ENCODE measurements at places on chromosomes 16 and 17. TPM values are rescaled to one million over a fixed set of nuclear protein-coding genes. Genes with fewer than 3 reads are reported as not detected.

Gene ARL2BP
- 24.9 TPM for total RNA-seq

Gene RRAD
- 2.5 TPM for total RNA-seq

Gene OR4D1
- 0.29 TPM for total RNA-seq

Gene SOST
- total RNA-seq, result not detected

Gene ATP2C2
- total RNA-seq, result not detected

Gene PRSS8
- total RNA-seq, result not detected

DNA sequence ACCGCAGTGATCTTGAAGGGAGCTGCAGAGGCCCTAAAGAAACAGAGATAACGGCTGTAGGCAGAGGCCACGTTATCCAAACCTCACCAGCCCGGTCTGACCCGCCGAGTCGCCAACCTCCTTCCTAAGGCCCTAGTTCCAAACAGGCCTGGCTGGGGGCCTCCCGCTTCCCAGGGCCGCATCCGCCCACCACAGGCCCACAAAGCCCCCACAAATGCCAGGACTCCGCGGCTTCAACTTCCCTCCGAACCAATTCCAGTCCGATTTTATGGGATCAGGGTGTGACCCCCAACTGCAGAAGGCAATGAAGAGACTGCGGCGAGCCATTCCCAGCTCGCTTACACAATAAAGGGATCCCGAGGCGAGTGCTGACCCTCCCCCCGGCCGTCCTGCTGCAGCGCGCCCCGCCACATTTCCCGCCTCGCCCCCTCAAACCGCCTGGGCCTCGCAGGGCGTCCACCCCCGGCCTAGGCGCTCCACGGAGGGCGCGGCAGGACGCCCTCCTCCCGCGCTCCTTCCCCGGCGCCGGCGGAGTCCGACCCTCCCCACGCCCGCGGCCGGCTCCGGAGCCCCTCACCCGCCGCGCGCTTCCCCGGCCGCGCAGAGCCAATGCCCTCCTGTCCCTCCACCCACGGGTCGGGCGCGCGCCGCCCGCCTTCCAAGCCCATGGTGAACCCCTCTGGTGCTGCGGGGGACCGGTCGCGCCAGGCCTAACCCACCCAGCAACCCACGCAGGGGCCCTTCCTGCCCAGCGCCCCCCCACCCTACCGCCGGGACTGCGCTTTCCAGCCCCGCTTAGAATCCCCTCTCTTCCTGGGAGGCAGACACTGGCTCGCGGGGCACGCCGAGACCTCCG lies 926 bp downstream of the MYH10 start:
- H3K4me1 ChIP-seq, result peaks cover 4% of the 10 kb centered on the region
- peak overlapping the region; percentile 86 for H3K4me3 ChIP-seq
- DNase-seq, result no peak
- H3K27me3 ChIP-seq, result peaks cover 59% of the 10 kb centered on the region

- peaks cover 46% of the 10 kb centered on the region for H3K27me3 ChIP-seq
- DNase-seq, result peak; percentile 54
- no peaks in the 10 kb centered on the region for H3K36me3 ChIP-seq
- H3K4me3 ChIP-seq, result peak overlapping the region; percentile 60
Observed at GRCh38 chr17:17724307-17725010, 43.2 kb downstream of the RAI1 start.

DNA sequence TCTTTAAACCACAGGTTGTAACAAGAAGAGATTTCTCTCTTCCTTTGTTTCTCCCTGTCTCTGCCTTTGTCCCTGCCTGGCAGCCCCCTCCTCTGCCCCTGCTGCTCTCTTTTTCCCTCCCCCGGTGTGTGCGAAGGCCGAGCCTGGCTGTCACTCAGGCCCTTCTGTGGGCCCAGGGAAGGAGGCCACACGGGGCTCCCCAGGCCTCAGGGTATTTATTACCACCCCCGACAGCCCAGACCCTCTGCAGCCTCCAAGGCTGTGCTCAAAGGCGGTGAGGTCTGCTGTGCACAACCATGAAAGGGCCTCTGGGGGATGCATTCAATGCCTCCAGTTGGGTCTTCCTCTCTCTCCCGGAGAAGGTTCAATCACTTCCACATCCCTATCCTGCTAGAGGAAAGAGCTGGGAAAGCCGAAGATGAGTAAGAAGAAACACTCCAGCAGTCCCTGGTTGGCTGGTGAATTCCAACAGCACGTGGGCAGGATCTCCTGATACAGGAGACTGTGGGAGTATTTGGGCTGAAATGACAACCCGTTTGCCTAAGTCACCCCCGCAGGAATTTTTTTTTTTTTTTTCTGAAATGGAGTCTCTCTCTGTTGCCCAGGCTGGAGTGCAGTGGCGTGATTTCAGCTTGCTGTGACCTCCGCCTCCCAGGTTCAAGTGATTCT lies 34.2 kb downstream of the ZNF423 start:
- H3K36me3 ChIP-seq, result no peaks in the 10 kb centered on the region
- no peaks in the 10 kb centered on the region for H3K27me3 ChIP-seq
- DNase-seq, result no peak
- no peak overlapping the region for H3K4me3 ChIP-seq
- no peak overlapping the region for H3K27ac ChIP-seq

GRCh38 chr17:44848257-44848795 lies 643 bp downstream of the HIGD1B start:
- H3K36me3 ChIP-seq, result peaks cover 7% of the 10 kb centered on the region
- no peaks in the 10 kb centered on the region for H3K27me3 ChIP-seq
- no peaks in the 10 kb centered on the region for H3K4me1 ChIP-seq
- H3K27ac ChIP-seq, result no peak overlapping the region

- peaks cover 22% of the 10 kb centered on the region for H3K27me3 ChIP-seq
Observed at GRCh38 chr16:31284926-31285325, 25.2 kb downstream of the ITGAM start.

DNA sequence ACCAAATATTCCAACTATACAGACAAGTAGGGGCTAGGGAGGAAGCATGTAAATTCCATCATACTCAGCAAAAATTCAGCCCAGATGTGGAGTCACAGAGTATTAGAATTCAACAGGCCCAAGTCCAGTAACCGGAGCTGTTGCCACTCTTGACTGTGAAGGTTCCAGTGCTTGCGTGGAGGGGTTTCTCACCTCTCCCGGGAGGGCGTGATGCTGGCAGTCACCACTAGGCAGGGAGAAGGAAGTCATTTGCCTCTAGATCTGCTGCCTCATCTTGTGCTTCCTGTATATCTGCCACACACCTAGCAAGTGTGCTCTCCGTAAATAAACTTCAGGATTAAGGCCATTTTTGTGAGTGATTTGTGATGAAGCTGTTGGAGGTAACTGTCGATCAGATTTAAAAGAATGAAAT lies 1.0 kb upstream of the CKLF start:
- H3K27ac ChIP-seq, result peak overlapping the region; percentile 96
- peaks cover 75% of the 10 kb centered on the region for H3K4me1 ChIP-seq
- peak overlapping the region; percentile 98 for H3K4me3 ChIP-seq
- DNase-seq, result peak; percentile 80

GRCh38 chr17:3923466-3924190 lies 7.4 kb upstream of the P2RX1 start:
- H3K4me1 ChIP-seq, result no peaks in the 10 kb centered on the region
- no peak overlapping the region for H3K27ac ChIP-seq
- no peak overlapping the region for H3K4me3 ChIP-seq
- H3K27me3 ChIP-seq, result no peaks in the 10 kb centered on the region

DNA sequence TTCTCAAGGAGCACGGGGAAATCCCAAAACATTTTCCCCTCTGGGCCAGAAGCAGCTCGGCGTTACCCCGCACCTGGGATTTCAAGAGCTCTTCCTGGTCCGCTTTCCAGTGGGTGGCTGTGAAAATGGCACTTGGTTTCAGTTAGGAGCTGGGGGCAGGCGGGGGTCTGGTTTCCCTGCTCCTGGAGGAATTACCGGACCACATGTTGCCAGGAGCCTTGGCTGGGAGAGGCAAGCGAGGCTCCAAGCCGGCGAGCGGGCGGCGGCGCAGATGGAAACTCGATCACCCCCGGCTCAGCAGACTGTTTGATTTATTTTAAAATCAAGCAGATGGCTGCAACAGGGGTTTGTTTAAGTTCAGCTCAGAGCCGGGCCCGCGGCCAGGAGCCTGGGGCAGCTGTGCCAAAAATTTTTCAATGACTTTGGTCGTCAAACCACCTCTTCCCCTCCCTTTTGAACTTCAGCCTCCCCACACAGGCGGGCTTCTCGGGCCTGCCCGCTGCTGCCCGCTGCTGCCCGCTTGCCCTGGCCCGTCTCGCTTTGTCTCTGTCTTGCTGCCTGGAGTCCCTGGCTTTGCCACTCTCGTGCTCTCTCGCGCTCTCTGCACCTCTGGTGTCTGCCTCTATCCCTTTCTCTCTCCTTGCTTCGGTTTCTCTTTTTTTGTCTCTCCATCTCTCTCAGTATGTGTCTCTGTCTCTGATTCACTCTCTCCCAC lies 108.0 kb upstream of the CIBAR2 start:
- no peak for DNase-seq
- H3K4me1 ChIP-seq, result no peaks in the 10 kb centered on the region
- H3K27me3 ChIP-seq, result no peaks in the 10 kb centered on the region
- no peak overlapping the region for H3K4me3 ChIP-seq
- H3K36me3 ChIP-seq, result no peaks in the 10 kb centered on the region

- no peak overlapping the region for H3K27ac ChIP-seq
- no peak for DNase-seq
- no peaks in the 10 kb centered on the region for H3K27me3 ChIP-seq
- peaks cover 23% of the 10 kb centered on the region for H3K4me1 ChIP-seq
- H3K36me3 ChIP-seq, result peaks cover 2% of the 10 kb centered on the region
Observed at GRCh38 chr17:62070900-62071299, 5.8 kb upstream of the MED13 start.

Measured in activated CD8-positive, alpha-beta memory T cell treated with anti-CD3 and anti-CD28 coated beads, Interleukin-2, amount 10 ng/mL, durations not matched to agents 7 days and 5 days (primary cell).